ENCODE measurements at places on chromosomes 12 and 14.

DNA sequence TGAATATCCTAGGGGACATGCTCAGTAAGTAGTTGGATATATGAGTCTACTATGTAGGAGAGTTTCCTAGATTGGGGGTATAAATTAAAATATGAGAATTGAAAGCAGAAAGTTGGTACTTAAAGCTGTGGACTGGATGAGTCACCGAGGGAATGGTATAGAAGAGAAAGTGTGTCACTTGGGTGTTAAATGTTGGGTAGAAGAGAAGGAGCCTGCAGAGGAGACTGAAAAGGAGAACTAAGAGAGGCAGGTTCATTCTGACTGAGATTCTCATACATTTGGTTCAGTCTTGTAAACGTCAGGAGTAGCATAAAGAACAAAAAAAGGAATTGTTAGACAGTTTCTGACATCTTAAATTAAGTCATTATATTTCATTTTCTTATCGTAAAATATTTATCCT is 19.9 kb downstream of the LRRC9 start:
- no peak for DNase-seq

DNA sequence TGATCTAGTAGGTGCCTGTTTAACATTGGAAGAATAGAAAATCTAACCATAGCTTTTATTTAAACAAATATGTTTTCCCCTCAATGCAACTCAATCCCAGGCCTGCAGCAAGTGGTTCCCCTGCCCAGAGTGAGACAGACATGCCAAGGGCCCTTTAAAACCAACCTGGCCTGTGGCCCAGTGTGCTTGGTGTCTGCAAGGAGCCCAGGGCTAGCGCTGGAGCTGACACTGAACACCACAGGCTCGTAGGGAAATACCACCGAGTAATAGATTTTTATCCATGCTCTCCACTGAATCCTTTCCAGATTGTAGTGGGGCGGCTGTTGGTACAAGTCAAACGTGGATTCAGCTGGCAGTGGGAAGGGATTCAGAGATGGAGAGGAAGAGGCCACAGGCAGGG is 95.6 kb upstream of the NRXN3 start:
- no peak for DNase-seq

DNA sequence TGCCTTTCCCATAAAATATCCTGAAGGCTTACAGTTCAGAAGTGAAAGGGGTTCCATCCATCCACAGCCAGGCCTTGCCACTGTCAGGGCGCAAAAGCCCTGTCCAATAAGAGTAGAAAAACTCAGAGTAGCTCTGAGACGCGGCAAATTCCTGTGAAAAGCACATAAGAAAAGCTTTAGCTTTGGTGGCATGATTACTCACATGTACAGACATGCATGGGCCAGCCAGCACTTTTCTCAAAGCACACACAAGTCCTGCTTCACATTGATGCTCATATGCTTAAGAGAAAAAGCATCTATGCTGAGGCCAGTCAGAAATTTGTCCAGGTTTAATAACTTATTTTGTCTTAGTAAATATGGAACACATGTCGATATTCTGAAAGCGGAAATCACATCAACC is 25.5 kb downstream of the CLEC1A start:
- DNase-seq: no peak

GRCh38 chr14:97948841-97949240 is 1151.7 kb downstream of the VRK1 start:
- no peak for DNase-seq

DNA sequence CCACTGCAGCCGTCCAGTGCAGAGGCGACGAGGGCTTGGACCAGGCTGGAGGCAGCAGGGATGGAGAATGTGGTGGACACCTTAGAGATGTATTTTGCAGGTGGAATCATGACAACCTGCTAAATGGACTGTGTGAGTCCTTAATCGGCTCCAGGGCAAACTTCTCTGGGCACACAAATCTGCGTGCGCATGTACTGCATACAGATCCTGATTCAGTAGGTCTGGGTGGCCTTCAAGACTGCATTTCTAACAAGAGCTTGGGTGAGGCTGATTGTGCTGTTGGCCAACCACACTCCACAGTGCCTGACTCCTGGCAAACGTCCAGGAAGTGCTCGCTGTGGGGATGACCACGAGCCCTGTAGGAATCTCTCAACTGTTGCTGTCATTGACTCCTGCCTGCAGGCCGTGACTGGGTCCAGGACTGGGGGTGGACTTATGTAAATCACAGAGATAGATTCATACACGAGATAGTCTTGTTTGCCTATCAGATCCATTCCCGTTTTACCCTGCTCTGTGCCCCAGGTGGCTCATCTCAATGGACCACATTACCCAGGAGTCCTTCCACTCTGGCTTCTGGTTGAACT is 27.2 kb downstream of the JDP2 start:
- no peak for DNase-seq

Data from activated CD8-positive, alpha-beta memory T cell treated with anti-CD3 and anti-CD28 coated beads, Interleukin-2, amount 50 U/mL, for 48 hours (primary cell).